ENCODE measurements at places on chromosomes 3 and 15. TPM values are rescaled to one million over a fixed set of nuclear protein-coding genes. Genes with fewer than 3 reads are reported as not detected.

CAV3 gene
- total RNA-seq, result not detected

CEP19 gene
- 2.7 TPM for total RNA-seq

CPLX3 gene
- not detected for total RNA-seq

WDR49 gene
- not detected for total RNA-seq

NPAP1 gene
- total RNA-seq, result not detected

CYP8B1 gene
- total RNA-seq, result not detected

CTXN2 gene
- total RNA-seq, result not detected

OR5K3 gene
- total RNA-seq, result not detected

ADAMTSL3 gene
- not detected for total RNA-seq

ANKUB1 gene
- total RNA-seq, result 0.31 TPM

ACP3 gene
- 0.16 TPM for total RNA-seq

LNP1 gene
- 3.0 TPM for total RNA-seq

MKRN3 gene
- 0.80 TPM for total RNA-seq

SLC51A gene
- total RNA-seq, result not detected

C3orf22 gene
- not detected for total RNA-seq

SEMA4B gene
- 95.7 TPM for total RNA-seq

NMB gene
- total RNA-seq, result 9.1 TPM

PRR20G gene
- total RNA-seq, result not detected

GOLGA8T gene
- not detected for total RNA-seq

GTF2A2 gene
- 53.7 TPM for total RNA-seq

SNTN gene
- not detected for total RNA-seq

SEMA5B gene
- not detected for total RNA-seq

CLEC3B gene
- total RNA-seq, result not detected

RLBP1 gene
- total RNA-seq, result not detected

KNG1 gene
- total RNA-seq, result not detected

CCNB2 gene
- total RNA-seq, result 33.3 TPM

NRG4 gene
- 0.19 TPM for total RNA-seq

IMPDH2 gene
- 254 TPM for total RNA-seq

MEX3B gene
- 1.6 TPM for total RNA-seq

RASL12 gene
- total RNA-seq, result not detected

SNX4 gene
- total RNA-seq, result 14.8 TPM

ITIH1 gene
- total RNA-seq, result not detected

DNAJA4 gene
- total RNA-seq, result 3.2 TPM

ZIC1 gene
- 1.2 TPM for total RNA-seq

GOLGA8H gene
- 0.08 TPM for total RNA-seq

CHD2 gene
- 34.5 TPM for total RNA-seq

HYKK gene
- 4.1 TPM for total RNA-seq

TERC gene
- 329 TPM for total RNA-seq

MCF2L2 gene
- 0.55 TPM for total RNA-seq

ZPLD1 gene
- total RNA-seq, result 0.72 TPM

RASGRP1 gene
- not detected for total RNA-seq

MUC20 gene
- total RNA-seq, result not detected

IGSF10 gene
- not detected for total RNA-seq

IL5RA gene
- not detected for total RNA-seq

A4GNT gene
- total RNA-seq, result not detected

TTLL13 gene
- total RNA-seq, result 0.11 TPM
